ENCODE measurements at places on chromosomes 2 and 18. TPM values are rescaled to one million over a fixed set of nuclear protein-coding genes. Genes with fewer than 3 reads are reported as not detected.
A peak's percentile ranks its signal among the peaks of the same experiment; 100 is the strongest.

DNA sequence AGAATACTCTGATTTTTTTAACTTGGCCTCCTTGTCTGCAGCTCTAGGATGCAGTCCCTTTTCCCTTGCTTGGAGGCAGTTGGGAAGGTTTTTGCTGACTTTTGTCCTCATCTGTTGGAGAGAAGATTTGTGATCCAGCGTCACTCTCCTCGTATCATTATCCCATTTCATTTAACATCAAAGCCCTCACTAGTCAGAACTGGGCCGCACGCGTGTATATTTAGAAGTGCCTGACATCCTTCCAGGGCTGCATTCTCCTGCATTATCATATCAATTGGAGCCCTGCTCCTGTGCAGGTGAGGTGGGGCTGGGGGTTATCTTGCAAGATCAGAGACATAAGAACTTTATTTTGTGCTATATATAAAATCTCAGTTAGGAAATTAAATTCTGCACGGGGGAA, 435.1 kb upstream of the HS6ST1 start:
- no peak for DNase-seq

DNA sequence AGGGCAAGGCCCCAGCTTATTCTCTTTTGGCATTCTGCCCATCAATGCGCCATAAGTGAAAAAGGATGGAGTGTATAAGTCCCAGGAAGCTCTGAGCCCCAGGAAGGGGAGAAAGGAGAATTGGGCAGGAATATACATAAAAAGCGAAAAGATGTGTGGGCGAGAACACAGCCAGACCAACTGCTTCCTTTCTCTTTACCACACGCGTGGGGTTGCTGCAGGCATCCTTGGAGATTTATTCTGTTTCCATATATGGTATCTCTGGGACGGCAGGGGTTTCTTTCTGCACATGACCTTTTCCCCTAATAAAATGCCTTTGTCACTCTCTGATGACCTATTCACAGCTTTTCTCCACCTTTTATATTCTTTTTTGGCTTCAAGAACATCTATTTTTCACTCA, 440.5 kb downstream of the NBAS start:
- DNase-seq: no peak

- DNase-seq: no peak
These were observed at the start of gene ARHGEF33 for GRCh38 chr2:38889575-38889974. ARHGEF33 (plus strand) TSS chr2:38889875; CDS start chr2:38919448, 29,573 bp downstream.

- DNase-seq: no peak
These were observed 22.1 kb downstream of the MROH2A start for GRCh38 chr2:233800208-233800607.

DNA sequence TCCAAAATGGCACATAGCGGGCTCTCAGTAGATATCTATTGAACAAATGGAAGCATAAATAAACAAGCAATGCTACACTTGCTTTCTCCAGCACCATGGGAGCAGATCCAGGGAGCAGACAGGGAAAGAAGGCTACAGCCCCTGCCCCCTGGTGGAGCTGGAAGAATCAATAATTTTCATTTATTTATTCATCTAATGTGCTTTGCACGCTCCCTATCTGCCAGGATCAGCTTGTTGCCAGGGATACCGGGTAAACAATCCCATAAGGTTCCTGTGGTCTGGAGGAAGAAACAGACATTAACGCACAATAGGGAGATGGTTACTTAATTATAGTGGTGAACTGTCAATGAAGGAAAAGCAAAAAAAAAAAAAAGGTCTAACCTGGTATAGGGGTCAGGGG, 40.1 kb upstream of the CLASP1 start:
- DNase-seq: no peak

- no peak for DNase-seq
These were observed 69.3 kb upstream of the MEX3C start for GRCh38 chr18:51266773-51267172.

GRCh38 chr2:22579341-22579740, 805.6 kb upstream of the KLHL29 start:
- no peak for DNase-seq

DNA sequence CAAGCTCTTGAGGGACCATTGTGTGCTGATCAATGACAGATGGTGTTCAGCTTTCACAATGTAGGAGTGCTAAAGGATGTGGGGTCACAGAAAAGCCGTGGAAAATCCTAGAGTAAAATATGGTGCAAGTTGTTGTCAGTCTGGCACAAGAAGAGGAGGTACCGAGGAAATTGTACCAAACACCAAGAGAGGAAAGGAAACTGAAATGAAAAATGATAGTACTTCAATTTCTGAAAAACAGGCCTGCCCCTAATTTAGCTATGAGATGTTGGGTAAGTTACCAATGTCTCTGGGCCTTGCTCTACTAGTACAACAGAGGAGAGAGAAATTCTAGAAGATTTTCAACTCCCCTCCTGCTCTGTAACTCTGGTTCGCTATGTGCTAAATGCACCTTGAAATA, 78.8 kb upstream of the PELI1 start:
- DNase-seq: no peak

DNA sequence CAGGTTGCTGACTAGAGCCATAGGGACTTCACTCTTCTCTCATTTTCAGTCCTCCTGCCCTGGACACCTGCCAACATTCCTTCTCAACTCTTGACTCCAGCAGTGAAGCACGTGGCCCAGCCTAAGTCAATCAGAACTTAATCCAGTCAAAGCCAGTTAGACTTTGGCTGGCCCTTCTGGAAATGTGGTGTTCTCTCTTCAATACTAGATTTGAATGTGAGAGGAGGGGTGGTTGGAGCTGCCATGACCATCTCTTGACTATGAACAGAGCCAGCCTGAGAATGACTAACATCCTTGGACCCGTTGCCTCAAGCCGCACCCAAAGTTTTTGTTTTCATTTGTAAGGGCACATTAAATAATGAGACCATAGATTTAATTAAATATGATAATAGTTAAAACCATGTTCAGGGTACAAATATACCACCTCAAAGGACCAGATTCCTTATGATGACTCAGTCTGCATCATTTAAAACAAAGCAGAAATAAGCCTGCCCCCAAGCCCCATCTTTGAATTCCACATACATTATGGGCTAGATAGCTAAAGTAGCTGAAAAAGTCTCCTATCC, 49.7 kb upstream of the RASGRP3 start:
- DNase-seq: peak; percentile 77

GRCh38 chr2:231387904-231388724, 7.4 kb upstream of the B3GNT7 start:
- DNase-seq: no peak

- no peak for DNase-seq
These were observed 141.8 kb downstream of the HRH4 start for GRCh38 chr18:24602201-24602600.

The RGPD4 gene
- total RNA-seq: 0.19 TPM

The PKDCC gene
- 74.7 TPM for total RNA-seq

Data from cardiac septum (tissue), 1 donor.